ENCODE measurements at places on chromosomes 5 and 9. TPM values are rescaled to one million over a fixed set of nuclear protein-coding genes. Genes with fewer than 3 reads are reported as not detected.

- no peak for DNase-seq
These were observed 34.5 kb upstream of the SPARC start for GRCh38 chr5:151721087-151721646.

DNA sequence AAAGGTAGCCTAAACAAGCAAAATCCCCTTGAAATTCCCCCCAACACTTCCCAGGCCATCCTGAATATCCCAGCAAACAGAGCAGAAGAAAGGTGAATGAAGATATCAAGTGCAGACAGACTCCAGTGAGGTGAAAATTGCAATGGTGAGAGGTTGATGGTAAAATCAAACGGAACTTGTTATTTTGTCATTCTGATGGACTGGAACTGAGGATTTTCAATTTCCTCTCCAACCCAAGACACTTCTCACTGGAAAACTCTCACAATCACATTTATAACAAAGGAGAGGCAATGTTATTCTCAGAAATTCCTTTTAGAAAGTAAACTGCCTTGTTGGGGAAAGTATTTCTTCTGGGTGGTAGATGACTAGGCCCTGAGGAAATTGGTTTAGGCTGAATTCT lies 412.4 kb upstream of the C9orf72 start:
- DNase-seq: no peak

DNA sequence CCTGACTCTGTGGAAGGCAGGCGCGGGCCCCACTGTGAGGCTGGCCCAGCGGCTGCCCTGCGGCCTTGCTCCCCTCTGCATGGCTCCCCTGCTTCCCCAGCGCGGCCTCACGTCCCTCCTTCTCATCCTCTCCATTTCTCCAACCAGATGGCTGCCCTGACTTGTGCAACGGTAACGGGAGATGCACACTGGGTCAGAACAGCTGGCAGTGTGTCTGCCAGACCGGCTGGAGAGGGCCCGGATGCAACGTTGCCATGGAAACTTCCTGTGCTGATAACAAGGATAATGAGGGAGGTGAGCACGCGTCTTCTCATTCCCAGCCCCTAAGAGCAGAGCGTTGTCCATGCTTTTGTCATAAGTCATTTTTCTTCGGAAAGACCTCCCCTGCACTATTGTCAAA lies 129.0 kb upstream of the WWC1 start:
- no peak for DNase-seq

GRCh38 chr9:117737721-117738226 lies 33.6 kb downstream of the TLR4 start:
- no peak for DNase-seq

GRCh38 chr9:20054734-20055133 lies 265.9 kb upstream of the SLC24A2 start:
- no peak for DNase-seq

GRCh38 chr5:126009566-126009965 lies 413.6 kb upstream of the GRAMD2B start:
- DNase-seq: no peak

- no peak for DNase-seq
These were observed 74.4 kb upstream of the SHISAL2B start for GRCh38 chr5:64615895-64616294.

- no peak for DNase-seq
These were observed 1.5 kb downstream of the RASGRF2 start for GRCh38 chr5:80961376-80962281.

DNA sequence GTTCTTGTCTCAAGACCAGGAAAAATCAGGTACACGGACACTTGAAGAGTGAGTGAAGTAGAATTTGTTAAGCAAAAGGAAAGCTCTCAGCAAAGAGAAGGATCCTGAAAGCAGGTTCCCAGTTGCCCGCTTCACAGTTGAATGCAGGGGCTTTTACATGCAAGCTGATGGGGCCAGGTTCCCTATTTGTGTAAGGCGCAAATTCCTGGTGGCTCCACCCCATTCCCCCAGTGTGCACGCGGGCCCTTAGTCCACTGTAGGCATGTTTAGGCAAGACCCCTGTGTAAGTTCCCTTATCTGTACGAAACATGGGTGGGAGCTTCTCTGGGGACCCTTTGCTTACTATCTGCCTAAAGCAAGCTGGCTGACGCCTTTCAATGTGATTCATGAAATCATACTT lies 2.7 kb upstream of the AGTPBP1 start:
- DNase-seq: no peak

GRCh38 chr9:116998305-116998704 lies 311.2 kb downstream of the TRIM32 start:
- peak; percentile 14 for DNase-seq

DNA sequence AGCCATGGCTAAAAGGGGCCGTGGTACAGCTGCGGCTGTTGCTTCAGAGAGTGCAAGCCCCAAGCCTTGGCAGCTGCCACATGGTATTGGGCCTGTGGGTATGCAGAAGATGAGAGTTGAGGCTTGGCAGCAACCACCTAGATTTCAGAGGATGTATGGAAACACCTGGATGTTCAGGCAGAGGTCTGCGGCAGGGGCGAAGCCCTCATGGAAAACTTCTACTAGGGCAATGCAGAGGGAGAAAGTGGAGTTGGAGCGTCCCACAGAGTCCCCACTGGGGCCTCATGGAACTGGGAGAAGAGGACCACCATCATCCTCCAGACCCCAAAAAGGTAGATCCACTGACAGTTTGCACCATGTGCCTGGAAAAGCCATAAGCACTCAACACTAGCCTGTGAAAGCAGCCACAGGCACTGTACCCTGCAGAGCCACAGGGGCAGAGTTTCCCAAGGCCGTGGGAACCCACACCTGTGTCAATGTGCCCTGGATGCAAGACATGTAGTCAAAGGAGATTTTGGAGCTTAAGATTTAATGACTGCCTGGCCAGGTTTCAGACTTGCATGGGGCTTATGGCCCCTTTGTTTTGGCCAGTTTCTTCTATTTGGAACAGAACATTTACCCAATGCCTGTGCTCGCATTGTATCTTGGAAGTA lies 65.9 kb downstream of the DMXL1 start:
- no peak for DNase-seq

DNA sequence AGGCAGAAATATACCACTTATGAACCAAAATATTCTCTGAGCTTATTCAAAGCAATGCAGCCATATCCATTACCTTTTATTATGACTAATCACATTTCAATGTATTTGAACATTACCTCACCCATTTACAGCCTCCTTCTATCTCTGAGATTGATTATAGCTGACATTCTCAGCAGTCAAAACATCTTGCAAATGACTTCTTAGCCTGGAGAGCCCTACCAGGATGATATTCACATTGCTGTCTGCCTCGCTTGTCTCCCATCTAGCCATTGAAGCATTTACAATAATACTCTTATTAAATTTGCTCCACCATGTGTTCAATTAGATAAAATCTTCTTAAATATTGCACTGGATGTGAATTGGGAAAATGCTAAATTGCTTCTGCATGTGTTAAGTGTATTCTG lies 1879.9 kb upstream of the ACO1 start:
- no peak for DNase-seq

GRCh38 chr5:74272831-74273451 lies 367.6 kb downstream of the ENC1 start:
- no peak for DNase-seq

- no peak for DNase-seq
These were observed 918.3 kb downstream of the NR2F1-AS1 start for GRCh38 chr5:92662741-92663140.

- DNase-seq: no peak
These were observed 133.6 kb upstream of the IER5L start for GRCh38 chr9:129311643-129312042.

DNA sequence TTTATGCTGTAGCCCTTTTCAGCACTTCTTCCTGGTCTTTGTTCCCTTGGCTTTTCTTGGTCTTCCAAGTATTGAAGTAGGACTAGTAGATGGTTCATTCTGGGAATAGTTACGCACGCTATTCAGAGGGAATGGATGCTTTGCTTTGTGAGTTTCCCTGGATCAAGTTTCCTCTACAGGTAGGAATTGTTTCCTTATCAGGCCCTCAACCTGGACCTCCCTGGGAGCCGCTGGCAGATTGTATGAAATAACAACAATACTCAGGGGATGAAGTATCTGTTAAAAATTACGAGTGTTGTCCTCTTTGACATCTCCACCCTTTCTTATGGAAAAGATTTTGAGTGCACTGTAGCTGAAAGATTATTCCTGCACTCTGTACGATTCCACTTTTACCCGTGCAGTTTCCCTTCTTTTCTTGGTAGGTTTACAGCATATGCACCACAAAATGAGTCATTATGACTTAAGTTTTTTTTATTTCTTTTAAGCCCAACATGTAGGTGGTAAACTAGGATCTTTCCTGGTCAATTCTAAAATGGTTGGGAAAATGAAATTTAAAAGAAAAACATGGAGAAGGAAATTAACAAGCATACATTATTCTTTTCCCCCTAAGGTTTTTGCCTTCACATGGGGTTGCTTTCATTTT lies 57.9 kb downstream of the ARHGAP26 start:
- no peak for DNase-seq

GRCh38 chr5:110562191-110562590 lies 164.3 kb downstream of the TMEM232 start:
- no peak for DNase-seq

Gene MINAR2
- 0.11 TPM for polyA plus RNA-seq

Gene GPR151
- not detected for polyA plus RNA-seq

Gene RELL2
- 0.64 TPM for polyA plus RNA-seq

Gene MCC
- 32.1 TPM for polyA plus RNA-seq

Gene CER1
- polyA plus RNA-seq: 0.71 TPM

Gene SOHLH1
- polyA plus RNA-seq: not detected

Gene CCL27
- polyA plus RNA-seq: 0.50 TPM

Gene ADRA1B
- 2.3 TPM for polyA plus RNA-seq

Gene PPP1R26
- 28.3 TPM for polyA plus RNA-seq

Gene ITGA1
- polyA plus RNA-seq: 53.3 TPM

Gene SLC36A2
- 6.2 TPM for polyA plus RNA-seq

Gene EQTN
- polyA plus RNA-seq: 0.19 TPM

Gene CORO2A
- 2.9 TPM for polyA plus RNA-seq

Gene ACER2
- polyA plus RNA-seq: 4.9 TPM

Gene CAMK4
- 3.6 TPM for polyA plus RNA-seq

Gene ARL15
- 34.0 TPM for polyA plus RNA-seq

Gene HBEGF
- polyA plus RNA-seq: 10.0 TPM

Gene HDHD3
- polyA plus RNA-seq: 28.8 TPM

Gene TMOD1
- polyA plus RNA-seq: 2.0 TPM
